ENCODE measurements at places on chromosomes 12 and 14.

- DNase-seq: no peak
These were observed 218.1 kb downstream of the RMST start for GRCh38 chr12:97680751-97681150.

- DNase-seq: no peak
These were observed 268.3 kb upstream of the CPNE8 start for GRCh38 chr12:39173726-39174125.

- no peak for DNase-seq
These were observed 18.6 kb downstream of the LGMN start for GRCh38 chr14:92729634-92730358.

GRCh38 chr12:19484738-19485137 lies 45.4 kb downstream of the AEBP2 start:
- DNase-seq: no peak

DNA sequence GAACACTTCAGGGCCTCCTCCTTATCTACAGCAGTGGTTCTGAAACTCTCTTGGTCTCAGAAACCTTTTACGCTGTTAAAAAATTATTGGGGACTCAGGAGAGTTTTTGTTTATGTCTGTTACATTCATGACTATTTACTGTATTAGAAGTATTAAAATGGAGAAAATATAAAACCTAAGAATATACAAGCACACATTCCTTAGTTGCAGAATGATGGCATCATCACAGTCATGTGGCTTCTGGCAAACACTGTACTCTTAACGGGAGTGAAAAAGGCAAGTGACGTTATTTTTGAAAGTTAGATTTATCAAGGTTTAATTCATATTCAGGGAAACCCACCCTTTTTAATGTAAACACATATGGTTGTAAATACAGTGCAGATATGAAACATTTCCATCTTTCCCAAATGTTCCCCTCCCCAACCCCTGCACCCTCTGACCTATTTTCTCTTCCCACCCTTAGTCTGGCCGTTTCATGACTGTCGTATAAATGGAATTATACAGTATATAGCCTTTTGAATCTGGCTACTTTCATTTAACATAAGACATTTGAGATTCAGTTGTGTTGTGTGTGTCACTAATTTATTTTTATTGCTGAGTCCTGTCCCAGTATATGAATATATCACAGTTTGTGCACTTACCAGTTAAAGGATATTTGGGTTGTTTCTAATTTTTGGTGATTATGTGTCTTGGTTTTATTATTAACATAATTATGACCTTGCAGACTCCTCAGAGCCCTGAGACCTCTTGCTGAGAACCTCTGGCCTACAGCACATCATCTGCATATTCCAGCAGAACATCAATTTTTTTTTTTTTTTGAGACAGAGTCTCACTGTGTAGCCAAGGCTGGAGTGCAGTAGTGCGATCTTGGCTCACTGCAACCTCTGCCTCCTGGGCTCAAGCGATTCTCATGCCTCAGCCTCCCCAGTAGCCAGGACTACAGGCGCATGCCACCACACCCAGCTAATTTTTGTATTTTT lies 457.0 kb downstream of the PCNX1 start:
- no peak for DNase-seq

DNA sequence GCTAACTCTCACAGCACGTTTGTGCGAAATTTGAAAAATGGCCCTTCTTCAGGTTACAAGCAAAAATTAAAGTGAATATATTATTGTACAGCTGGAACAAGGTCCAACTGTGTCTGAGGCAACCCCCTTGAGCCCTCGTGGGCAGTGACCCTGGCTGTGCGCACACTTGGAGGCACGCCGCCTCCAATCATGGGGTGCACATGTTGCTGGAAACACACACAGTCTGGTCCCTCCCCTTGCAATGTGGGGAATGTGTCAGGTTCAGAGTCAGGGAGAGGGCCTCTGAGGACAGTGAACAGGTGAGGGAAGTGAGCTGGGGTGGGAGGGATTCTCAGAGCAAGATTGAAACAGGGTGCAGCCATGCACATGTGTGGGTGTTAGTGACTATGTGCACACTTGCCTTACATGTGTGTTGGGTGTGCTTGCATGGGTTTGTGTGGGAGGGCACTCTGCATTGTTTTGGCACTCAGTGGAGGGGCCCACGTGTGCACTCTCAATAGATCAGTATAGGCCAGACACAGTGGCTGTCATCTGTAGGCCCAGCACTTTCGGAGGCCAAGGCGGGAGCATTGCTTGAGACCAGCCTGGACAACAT lies 9.6 kb downstream of the TSPAN9 start:
- no peak for DNase-seq

DNA sequence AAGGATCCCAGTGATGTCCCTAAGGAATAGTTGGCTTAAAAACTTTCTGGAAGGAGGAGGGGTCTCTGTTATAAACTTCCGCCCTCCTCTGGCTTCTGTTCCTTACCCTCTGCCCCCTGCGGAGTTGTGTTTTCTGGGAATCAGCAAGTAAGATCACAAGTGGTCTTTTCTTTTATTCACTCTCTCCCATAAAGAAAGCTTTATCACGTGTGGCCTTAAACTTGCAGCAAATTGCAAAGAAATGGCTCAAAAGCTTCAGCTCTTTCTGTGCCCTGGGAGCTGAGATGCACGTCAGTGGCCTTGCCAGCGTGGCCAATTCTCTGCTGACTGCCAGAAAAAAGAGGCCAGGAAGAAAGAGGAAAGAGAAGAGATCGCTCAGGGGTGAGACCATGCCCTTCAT lies at the start of gene SLCO1C1:
TSS of gene SLCO1C1 (plus strand) at position 101 of the 400 bp plus-strand sequence. CDS start 4,245 bp downstream, outside the sequence.
- DNase-seq: no peak

DNA sequence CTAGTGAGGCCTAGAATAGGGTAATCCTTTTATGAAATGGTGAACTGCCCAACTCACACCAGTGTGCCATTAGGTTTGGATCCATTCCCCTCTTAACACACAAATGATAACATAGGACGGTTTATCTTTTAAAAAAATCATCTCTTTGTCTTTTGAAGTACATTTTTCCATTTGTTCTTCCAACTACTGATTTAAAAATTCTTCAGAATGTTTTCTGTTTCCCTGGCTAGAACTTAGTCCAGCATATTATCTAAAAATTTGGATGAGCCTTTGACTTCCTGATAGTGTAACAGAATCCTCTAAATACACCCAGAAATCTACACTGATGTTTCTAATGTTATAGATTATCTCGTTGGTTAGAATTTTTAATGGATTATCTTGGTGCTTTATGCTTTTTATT lies 249.7 kb upstream of the NPAS3 start:
- no peak for DNase-seq

DNA sequence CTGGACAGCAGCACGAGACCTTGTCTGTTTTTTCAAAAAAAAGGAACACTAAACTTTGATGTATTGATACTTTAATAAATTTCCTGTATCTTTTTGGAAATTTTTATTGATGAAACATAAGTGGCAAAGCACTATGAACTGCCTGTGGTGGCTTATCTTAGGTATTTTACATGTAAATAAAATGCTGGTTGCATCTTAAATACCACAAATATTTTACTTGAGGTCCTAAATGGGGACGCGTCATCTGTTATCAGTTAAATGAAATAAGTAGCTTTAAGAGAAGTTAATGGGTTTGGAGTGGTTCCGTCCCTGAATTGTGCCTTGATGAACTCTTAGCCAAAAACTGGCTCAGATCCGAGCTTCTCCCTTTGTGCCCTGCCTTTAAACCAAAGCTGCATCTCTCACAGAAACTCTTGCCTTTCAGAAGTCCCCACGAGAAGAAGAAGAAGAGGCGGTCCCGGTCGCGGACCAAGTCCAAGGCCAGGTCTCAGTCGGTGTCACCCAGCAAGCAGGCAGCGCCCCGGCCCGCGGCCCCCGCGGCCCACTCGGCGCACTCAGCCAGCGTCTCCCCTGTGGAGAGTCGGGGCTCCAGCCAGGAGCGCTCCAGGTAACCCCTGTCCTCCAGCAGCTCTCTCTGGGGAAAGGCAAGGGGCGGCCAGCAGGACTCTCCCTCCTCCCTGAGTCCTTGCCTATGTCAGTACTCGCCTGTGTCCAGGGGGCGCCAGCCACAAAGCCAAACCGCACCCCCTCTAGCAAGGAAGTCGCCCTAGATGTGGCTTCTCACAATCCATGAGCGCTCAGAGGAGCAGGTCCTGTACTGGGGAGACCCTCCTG lies 31.2 kb upstream of the MMP17 start:
- DNase-seq: no peak

DNA sequence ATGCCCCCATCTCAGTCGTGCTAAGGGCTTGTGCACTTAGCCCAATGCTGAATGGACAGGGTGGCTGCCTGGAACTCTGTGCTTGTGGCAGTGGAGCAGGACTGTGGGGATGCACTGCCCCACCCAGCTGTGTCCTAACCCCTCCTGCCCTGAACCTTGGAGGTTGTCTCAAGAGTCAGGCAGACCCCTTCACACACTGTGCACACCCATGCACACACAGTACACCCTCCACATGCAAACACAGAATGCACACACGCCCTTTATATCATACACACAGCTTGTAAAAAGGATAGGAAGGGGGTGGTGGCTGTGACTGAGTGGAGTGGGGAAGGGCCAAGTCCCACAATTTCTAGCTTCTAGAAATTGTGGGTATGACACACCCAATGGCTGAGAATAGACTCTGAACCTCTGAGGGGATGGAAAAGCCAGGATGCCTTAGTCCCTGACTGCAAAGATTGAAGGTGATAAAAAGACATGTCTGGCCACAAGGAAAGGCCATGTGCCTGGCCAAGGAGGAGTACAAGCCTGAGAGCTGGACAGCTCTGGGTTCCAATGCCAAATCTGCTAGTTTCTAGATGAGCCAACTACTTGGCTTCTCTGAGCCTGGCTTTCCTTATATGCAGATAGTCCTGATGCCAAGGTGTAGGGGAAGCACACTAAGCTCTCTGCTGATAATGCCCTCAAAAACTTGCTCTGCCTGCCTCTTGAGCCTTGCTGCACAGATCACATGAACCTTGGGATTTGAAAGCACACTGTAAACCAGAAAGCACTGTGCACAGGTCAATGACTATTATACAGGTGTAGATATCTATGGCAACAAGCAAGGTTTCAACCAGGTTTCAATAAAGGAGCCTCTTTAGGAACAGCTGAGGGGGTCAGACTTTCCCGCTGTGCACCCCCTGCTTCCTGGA lies 8.4 kb downstream of the KRT8 start:
- DNase-seq: no peak

GRCh38 chr12:113852695-113853490 lies 113.2 kb downstream of the RBM19 start:
- DNase-seq: no peak

DNA sequence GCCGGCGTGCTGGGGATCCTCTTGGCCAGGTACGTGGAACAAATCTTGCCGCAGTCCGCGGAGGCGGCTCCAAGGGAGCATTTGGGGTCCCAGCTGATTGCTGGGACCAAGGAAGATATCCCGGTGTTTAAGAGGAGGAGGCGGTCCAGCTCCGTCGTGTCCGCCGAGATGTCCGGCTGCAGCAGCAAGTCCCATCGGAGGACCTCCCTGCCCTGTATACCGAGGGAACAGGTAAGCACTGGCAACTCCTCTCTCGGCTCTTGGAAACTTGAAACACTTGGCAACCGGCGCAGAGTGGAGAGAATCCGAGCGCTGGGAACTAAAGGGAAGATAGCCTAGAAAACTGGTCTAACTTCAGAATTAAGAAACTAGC lies 1.7 kb downstream of the PDE3A start:
- no peak for DNase-seq

- no peak for DNase-seq
These were observed 56.7 kb downstream of the TTLL5 start for GRCh38 chr14:75717729-75718128.

DNA sequence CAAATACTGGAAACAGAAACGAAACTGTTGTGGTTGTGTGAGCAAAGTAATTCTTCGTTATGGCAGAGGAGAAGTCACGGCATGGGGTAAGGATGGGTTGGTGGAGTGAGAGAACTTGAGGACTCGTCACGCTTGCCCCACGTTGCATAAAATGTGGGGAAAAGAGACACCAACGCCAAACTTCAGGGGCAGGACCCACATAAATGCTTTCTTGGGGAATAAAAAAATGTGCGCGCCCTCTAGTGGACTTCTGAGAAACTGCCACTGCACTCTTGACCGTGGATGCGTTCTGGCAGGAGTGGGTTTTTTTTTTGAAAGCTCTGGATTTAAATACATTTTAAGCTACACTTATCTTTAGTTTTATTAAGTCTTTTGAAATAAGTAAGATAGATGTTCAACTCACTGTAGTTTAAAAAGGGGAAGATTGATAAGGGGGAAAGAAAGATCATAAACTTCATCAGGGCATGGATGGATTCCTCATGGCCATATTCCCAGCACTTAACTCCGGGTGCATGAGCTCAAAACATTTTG lies 4.1 kb upstream of the IGF1 start:
- DNase-seq: peak; percentile 8

GRCh38 chr14:105292826-105293711 lies 7.7 kb downstream of the BRF1 start:
- no peak for DNase-seq

DNA sequence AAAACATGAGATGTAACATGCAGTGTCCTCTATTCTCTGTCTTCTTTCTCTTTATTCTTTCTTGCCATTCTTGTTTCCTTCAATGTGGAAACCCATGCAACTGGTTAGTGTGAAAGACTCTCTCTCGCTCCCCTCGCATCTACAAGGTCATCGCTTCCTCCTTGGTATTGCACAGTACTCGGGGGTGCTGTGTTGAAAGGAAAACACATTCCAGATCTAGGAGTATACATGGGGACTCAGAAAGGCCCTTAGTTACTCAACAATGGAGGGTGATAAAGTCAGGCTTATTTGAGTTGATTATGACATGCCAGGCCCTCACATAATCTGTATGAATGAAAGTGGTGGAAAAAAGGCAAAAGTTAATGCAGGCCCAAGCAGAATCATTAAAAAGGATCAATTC lies 75.5 kb upstream of the OVCH1 start:
- no peak for DNase-seq

GRCh38 chr12:94426049-94426448 lies 33.6 kb downstream of the CEP83 start:
- DNase-seq: no peak

DNA sequence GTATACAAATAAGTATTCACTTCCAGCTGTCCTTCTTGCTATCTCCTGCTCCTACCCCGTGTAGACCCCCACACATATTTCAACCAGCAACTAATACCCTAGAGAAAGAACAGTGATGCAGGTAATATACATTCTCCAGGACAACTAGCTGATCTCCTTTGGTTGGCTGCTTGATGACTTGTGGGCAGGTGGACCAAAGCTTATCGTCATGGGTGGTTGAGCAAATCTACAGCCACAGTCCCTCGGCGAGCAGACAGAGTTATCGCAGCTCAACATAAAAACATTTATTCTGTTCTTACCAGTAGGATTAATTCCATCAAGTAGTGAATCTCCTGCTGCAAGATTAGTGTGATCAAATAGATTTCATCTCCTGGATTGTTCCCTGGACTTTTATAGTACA lies 314.3 kb downstream of the TMEM132D start:
- DNase-seq: no peak

GRCh38 chr12:94768398-94769046 lies 118.2 kb upstream of the TMCC3 start:
- DNase-seq: no peak

All from stimulated activated CD4-positive, alpha-beta T cell treated with anti-CD3 and anti-CD28 coated beads, Interleukin-15, amount 100 ng/mL, for 1 hour (primary cell).